ENCODE measurements at places on chromosomes 11 and 22.

DNA sequence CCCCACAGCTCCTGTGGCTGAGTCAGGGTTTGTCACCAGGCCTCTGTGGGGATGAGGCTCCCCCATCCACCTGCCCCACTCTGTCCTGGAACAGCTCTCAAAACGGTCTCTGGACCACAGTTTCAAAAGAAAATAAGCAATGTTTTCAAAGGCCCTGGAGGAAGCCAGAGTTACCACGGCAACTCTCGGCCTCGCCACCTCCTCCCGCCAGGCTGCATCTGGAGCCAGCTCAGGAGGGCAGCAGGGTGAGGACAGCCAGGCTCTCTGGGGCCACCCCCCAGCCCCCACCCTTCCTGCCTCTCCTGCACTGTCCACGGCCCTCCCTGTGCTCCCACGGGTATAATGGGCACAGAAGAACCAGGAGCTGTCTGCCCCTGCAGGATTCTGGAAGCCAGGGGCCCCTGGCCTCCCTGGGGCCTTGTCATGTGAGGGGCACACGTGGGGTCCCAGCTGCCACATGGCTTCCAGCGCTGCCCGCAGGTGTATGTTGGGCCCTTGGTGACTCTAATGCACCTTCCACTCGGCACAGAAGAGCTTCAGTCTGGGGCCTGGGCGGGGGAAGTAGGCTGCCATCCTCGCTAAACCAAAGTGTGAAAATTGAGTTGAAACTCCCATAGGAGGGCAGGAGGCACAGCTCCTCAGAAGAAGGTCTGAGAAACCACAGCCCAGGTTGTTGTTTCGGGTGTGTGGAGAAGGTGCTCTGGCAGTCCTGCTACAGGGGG, 10.3 kb downstream of the CD81 start:
- no peak for DNase-seq

GRCh38 chr22:29050457-29050856, 11.2 kb downstream of the C22orf31 start:
- DNase-seq: no peak

GRCh38 chr11:73267906-73268540, 4.1 kb upstream of the P2RY6 start:
- DNase-seq: no peak

- peak; percentile 13 for DNase-seq
Measured at GRCh38 chr11:118789501-118790356, 1.2 kb downstream of the DDX6 start.

- no peak for DNase-seq
Measured at GRCh38 chr22:43088627-43088983, 586 bp downstream of the TTLL1 start.

DNA sequence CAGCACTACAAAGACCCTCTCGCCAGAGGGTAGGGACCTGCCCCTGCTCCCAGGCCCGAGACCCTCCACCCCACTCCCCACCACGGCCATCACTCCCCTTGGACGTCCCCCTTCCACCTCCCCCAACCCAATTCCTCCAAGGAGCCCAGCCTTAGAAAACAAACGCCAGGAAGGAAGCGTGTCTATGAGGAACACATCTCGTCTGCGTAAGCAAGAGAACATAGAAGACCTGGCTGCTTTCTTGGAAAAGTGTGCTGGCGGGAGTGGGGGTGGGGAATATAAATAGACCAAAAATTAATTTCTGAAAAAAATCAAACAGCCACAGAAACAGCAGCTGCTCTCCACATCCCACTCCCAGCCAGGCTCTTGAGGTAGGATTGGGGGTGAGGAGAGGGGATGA, 23.9 kb upstream of the IGSF9B start:
- DNase-seq: no peak

DNA sequence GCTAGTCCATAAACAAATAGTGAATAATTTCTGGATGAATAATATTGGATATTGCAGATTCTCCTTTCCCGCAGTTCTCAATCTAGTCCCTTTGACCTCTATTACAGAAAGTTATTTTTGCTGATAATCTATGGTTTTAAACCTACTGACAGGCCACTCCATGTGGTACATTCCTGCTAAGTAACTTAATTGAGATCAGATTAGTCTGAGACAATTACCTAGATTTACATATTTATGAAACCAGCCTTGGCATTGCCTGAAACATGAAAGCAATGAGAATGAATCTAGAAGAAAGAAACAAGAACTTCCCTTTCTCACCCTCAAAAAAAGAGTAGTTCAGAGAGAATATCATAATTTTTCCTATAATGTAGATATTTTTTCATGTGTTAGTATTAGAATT, 964.2 kb downstream of the JRKL start:
- DNase-seq: no peak

GRCh38 chr11:16098526-16099205, 257.7 kb downstream of the SOX6 start:
- DNase-seq: no peak

- no peak for DNase-seq
Measured at GRCh38 chr22:25219948-25220442, 556 bp downstream of the CRYBB2 start.

DNA sequence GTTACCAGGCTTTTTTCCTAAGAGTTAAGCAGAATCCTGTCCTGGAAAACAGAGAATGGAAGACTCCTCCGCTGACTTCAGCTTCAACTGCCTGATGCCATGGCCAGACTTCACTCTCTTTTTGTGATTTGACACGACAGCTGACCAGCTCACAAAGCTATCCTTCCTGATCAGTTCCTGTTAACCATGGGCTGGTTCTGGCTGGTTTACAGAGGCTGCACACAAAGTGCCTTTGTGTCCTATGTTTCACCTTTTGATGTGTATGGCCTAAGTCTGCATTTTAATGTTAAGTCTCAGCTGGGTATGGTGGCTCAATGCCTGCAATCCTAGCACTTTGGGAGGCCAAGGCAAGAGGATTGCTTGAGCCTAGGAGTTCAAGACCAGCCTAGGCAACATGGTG, 11.1 kb downstream of the FOLR3 start:
- DNase-seq: no peak

GRCh38 chr22:42366806-42367581, 65.2 kb downstream of the NFAM1 start:
- no peak for DNase-seq

- no peak for DNase-seq
Measured at GRCh38 chr22:23649071-23649501, 17.0 kb upstream of the DRICH1 start.

DNA sequence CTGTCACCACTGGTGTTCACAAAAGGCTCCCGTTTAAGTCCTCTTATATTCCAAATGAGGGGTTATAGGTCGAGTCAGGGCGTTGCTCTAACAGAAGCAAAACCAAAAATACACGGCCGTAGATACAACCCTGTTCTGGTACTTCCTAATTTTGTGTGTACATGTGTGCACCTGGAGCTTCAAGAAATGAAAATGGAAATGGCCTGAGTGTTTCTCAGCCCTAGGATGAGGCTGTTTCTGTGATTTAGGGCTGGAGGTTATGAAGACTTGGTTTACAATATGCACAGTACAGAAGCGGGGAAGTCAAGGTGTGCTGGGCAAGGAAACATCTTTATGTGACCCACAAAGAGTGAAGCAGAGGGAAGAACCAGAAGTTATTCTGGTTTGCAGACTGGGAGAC, 110.4 kb upstream of the OR4B1 start:
- DNase-seq: no peak

- DNase-seq: no peak
Measured at GRCh38 chr11:78223320-78223954, 34.7 kb downstream of the USP35 start.

DNA sequence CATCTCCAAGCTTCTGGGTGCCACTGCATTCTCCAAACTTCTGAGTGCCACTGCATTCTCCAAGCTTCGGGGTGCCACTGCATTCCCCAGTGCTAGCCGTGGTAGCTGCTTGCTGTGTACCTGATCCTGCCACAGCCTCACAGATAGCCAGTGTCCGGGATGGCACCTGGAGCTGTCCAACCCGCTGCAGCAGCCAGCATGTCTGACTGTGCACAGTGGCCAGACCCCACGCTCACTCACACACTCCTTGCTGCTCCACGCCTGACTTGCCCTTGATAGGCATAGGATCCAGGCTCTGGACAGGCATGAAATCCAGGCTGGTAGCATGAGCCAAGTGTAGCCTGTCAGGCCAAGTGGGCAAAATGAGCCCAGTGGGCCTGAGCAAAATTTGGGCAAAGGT, 465.0 kb downstream of the GUCY1A2 start:
- DNase-seq: no peak

DNA sequence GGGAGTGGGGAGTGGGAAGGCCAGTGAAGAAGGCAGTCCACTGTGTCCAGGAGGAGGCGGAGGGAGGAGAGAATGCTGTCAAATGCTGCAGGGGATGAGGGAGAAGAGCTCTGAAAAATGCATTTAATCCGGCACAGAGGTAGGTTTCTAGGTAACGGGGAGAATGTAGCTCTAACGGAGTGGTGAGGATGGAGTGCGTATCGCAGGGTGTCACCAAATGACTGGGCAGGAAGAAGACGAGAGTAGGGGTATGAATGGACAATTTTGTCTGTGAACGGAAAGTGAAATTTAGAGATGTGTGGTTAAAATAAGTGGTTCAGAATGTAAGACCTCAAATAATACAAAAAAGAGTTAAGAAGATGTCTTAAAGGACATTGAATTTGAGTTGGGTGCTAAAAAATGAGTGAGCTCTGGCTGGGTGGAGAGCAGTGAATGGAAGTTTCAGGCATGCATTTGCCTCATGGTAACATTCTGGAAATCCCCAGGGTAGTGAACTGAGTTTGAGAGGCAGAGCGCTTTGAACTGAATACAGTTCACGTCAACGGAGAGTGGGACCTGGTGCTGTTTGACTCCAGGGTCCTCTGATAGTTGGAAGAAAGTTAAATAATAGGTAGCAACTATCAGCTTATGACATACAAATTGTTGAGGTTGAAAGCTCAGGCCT, 81.3 kb upstream of the CADM1 start:
- DNase-seq: no peak

DNA sequence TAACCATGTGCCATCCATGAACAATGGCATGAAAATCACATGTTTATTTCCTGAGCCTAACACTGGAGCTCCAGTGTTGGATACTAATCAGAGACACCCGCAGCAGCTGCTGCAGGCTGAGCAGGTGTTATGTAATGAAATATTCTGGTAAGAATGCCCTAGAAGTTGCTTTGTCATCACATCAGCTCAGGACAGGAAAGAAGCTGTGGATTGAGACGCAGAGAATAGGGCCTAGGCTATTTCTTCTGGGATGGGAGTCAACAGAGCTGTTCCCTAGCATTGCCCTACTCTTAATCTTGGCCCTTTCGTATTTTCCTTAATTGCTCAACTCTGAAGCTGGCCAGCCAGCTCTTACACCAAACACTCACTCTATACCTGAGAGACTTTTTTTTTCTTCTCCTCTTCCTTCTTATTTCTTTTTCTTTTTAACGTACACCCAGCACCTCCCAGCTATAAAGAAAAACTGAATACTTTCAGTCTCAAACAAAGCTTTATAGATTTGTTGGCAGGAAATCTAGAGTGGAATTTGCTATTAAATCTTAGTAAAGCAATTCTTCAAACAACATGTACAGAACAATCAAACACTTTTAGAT, 31.9 kb downstream of the RASSF10 start:
- no peak for DNase-seq

DNA sequence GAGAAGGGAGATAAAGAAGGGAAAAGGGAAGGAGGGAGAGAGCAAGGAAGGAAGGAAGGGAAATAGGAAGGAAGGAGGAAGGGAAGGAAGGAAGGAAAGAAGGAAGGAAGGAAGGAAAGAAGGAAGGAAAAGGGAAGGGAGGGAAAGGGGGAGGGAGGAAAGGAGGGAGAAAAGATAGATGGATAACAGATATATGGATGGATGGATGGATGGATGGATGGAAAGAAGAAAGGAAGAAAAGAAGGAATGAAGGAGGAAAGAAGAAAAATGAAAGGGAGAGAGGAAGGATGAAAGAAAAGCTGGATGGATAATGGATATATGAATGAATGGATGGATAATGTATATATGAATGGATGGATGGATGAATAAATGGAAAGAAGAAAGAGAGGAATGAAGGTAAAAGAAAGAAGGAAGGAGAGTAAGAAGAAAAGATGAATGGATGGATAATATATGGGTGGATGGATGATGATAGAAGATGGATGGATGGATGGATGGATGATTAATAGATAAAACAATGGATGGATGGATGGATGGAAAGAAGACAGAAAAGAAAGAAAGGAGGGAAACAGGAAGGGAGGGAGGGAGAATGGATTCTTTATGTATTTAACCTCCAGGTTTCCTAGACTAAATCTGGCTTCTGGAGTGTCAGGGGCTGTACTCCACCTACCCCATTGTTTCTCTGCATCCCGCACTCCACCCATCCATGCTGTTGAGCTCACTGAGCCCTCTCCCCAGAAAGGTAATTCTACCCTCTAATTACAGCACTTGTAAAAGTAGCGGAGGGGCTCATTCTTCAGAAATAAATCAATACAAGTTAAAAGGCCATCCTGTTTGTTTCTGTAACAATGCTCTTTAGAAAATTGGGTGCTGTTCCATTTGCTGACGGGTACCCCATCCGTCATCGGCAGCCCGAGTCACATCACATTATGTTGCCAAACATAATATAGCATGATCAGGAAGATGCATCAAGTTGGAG, 506.1 kb downstream of the MIAT start:
- no peak for DNase-seq

DNA sequence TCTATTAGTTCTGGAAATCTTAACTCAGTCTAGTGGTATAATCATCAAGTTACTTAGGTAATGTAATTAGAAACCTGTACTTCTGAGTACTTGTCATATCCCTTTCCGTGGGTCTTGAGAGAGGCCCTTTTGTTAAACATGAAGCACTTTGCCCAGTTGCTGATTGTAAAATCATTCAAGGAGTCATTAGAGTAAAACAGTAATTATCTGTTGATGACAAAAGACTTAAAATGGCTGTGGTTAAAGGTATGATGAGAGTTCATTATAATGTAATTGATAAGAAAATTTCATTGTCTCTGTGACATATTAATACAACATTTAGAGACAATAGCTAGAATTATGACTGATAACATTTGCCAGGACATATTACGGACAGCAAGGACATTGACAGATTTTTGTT, 34.3 kb downstream of the PRR5L start:
- DNase-seq: no peak

GRCh38 chr11:45752106-45752505, 52.8 kb upstream of the SLC35C1 start:
- no peak for DNase-seq

GRCh38 chr22:50576070-50576469, 2.2 kb downstream of the CPT1B start:
- DNase-seq: no peak

- DNase-seq: no peak
Measured at GRCh38 chr22:41480397-41480735, 11.4 kb downstream of the ACO2 start.

DNA sequence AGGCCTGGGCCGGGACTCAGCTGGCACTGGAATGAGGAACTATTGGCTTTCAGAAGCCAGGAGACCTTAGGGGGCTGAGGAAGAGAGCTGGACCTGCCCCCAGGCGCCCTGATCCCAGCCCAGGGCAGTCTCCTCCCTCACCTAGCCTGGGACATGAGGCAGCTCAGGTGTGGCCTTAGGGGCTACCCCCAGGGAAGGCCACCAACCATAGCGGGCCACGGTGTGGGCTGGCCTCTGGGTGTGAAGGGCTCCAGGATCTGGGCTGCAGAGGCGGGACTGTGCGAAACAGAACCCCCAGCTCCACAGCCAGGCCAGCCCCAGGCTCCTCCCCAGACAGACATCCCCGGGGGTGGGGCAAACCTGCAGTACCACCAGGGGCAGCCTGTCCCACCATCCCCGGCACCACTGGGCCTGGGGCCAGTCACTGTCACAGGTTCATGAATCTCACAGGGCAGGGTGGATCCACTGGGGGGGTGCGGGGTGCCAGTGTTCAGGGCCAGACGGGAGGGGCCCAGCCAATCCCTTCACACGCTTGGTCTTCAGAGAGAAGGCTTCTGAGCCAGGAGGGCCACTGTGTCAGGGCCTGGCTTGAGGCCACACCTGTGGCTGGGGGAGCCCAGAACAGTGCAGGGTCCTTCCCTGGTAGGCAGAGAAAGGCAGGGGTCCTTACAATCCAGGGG, 3.5 kb downstream of the PLXNB2 start:
- no peak for DNase-seq

Measured in activated T-helper 9 cell treated with anti-CD3 and anti-CD28 coated beads, Interleukin-2, amount 50 U/mL, for 16 hours (primary cell).